MG63 (cell line): ENCODE measurements at places on chromosomes 12 and 14. TPM values are rescaled to one million over a fixed set of nuclear protein-coding genes. Genes with fewer than 3 reads are reported as not detected.

NTF3 gene
- total RNA-seq, result not detected in 2 replicates

DNAJC22 gene
- total RNA-seq, result 3.1 and 6.5 TPM in 2 replicates

HCAR1 gene
- total RNA-seq, result not detected in 2 replicates

FOXG1 gene
- 0.03 and 0.67 TPM in 2 replicates for total RNA-seq

CRIP1 gene
- total RNA-seq, result 17.3 TPM in 1 of 2 replicates, not detected in the other

STON2 gene
- not detected in 2 replicates for total RNA-seq

KIF5A gene
- total RNA-seq, result not detected in 2 replicates

SYNE3 gene
- 2.8 TPM in 2 replicates for total RNA-seq

PIWIL1 gene
- total RNA-seq, result not detected in 2 replicates

DPPA3 gene
- total RNA-seq, result not detected in 2 replicates

ZNF641 gene
- total RNA-seq, result 2.9 and 3.4 TPM in 2 replicates

SAMD15 gene
- 0.30 TPM in 1 of 2 replicates, not detected in the other for total RNA-seq

CCDC175 gene
- not detected in 2 replicates for total RNA-seq

RBP5 gene
- not detected in 2 replicates for total RNA-seq

RASSF9 gene
- total RNA-seq, result 0.25 and 1.2 TPM in 2 replicates

DEGS2 gene
- total RNA-seq, result not detected in 2 replicates

WNT1 gene
- not detected in 2 replicates for total RNA-seq

FGF6 gene
- total RNA-seq, result not detected in 2 replicates

KCNMB4 gene
- 0.26 TPM in 1 of 2 replicates, not detected in the other for total RNA-seq

UNC79 gene
- not detected in 2 replicates for total RNA-seq

CLEC1A gene
- total RNA-seq, result 0.30 TPM in 1 of 2 replicates, not detected in the other

TOMM20L gene
- total RNA-seq, result not detected in 2 replicates

CKB gene
- total RNA-seq, result 34.9 and 45.2 TPM in 2 replicates

LRRC10 gene
- total RNA-seq, result not detected in 2 replicates

SLC2A14 gene
- not detected in 2 replicates for total RNA-seq

KRT6C gene
- not detected in 2 replicates for total RNA-seq

DIABLO gene
- total RNA-seq, result 70.9 and 74.7 TPM in 2 replicates

PIK3C2G gene
- total RNA-seq, result not detected in 2 replicates

FOXM1 gene
- total RNA-seq, result 24.5 and 30.9 TPM in 2 replicates

P2RX7 gene
- 2.0 and 3.3 TPM in 2 replicates for total RNA-seq

LRP1-AS gene
- not detected in 2 replicates for total RNA-seq
